ENCODE measurements at places on chromosomes 1 and 21.

- no peak for DNase-seq
Measured at GRCh38 chr1:15736038-15736891, at the start of gene SLC25A34. SLC25A34 (plus strand) TSS chr1:15736258; CDS start chr1:15736486, 228 bp downstream.

DNA sequence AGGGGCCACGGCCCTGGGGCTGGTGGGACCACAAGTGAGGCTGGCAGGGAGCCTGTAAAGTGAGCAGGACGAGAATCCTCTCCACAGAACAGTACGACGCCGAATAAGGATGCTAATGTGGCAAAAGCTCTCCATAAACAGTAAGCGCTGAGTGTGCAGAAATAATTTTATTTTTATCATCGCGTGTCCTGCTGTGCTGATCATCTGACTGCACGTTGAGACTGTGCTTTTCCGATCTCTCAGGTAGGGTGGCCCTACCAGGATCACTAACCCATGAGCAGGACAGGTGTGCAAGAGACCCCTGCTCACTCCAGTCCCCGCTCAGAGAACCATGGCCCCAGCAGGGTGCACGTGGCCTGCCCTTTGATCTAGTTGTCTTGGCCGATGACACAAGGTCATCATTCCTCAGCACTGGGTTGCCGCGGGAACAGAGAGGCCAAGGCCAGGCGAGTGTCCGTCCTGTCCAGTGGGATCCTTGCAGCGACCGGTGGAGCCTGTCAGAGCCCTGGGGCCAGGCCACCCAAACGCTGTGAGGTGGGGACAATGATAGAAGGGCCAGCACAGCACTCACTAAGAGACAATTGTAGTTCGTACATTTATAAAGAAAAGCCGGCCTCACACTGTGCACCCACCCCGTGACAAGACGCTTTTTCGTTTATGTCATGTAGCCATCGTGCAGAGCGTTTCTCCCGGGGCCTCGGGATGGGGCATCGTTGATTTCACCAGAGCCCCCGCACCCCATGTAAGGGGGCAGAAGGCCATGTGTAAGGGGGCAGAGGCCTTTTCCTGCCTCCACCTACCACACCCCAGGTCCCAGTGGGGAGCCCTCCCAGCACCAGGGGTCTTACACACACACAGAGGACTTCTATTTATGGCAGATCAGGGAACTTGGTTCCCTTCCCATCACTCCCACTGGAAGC lies 52.7 kb upstream of the ADARB1 start:
- no peak for DNase-seq

DNA sequence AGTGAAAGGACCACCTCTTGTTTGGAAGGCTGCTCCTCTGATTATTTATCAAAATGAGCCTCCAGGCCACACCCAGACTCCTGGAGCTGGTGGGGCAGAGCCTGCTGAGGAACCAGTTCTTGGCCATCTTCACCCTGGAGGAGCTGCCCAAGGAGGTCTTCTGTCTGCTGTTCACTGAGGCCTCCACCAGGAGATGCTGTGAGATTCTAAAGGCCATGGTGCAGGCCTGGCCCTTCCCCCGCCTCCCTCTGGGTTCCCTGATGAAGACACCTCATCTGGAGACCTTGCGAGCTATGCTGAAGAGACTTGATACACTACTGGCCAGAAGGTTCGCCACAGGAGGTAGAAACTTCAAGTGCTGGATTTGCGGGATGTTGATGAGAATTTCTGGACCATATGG lies 61.7 kb upstream of the GJA8 start:
- peak; percentile 4 for DNase-seq

DNA sequence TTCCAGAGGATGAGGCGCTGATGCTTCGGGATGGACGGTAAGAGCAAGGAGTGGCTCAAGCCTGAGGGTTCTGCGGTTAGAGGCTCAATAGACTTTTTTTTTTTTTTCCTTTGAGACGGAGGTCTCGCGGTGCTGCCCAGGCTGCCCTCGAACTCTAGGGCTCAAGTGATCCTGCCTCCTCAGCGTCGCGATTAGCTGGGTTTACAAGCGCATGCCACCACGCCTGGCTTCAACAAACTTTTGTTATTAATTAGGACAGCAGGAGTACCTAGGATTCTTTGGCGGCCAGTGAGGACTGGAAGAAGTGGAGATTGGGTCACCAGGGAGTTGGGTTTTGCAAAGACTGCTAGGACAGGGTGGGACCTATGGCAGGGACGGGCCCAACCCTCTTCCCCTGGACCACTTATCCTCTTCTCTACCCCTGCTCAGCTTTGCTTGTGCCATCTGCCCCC lies 587 bp downstream of the SCNM1 start:
- peak; percentile 72 for DNase-seq

DNA sequence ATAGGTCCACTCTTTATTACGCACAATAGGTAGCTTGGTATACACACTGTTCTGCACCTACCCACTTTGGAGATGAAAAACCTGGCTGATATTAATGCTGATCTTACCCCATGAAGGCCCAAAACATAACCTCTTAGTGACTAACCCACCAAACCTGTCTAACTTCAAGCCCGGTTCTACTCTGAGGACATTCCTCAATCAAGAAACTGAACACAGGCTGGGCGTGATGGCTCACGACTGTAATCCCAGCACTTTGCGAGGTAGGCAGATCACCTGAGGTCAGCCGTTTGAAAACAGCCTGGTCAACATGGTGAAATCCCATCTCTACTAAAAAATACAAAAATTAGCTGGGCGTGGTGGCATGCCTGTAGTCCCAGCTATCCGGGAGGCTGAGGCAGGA lies 50.5 kb downstream of the EYA3 start:
- DNase-seq: no peak
